Renal cortex interstitium (tissue), 15 donors: ENCODE measurements at places on chromosomes 5 and 9.
A peak's percentile ranks its signal among the peaks of the same experiment; 100 is the strongest.

GRCh38 chr5:87155106-87155505 lies 112.6 kb upstream of the RASA1 start:
- no peak for DNase-seq

- DNase-seq: no peak
Observed at GRCh38 chr9:18143073-18143745, 330.7 kb upstream of the ADAMTSL1 start.

- no peak for DNase-seq
Observed at GRCh38 chr5:97131139-97131710, 11.2 kb downstream of the LIX1 start.

DNA sequence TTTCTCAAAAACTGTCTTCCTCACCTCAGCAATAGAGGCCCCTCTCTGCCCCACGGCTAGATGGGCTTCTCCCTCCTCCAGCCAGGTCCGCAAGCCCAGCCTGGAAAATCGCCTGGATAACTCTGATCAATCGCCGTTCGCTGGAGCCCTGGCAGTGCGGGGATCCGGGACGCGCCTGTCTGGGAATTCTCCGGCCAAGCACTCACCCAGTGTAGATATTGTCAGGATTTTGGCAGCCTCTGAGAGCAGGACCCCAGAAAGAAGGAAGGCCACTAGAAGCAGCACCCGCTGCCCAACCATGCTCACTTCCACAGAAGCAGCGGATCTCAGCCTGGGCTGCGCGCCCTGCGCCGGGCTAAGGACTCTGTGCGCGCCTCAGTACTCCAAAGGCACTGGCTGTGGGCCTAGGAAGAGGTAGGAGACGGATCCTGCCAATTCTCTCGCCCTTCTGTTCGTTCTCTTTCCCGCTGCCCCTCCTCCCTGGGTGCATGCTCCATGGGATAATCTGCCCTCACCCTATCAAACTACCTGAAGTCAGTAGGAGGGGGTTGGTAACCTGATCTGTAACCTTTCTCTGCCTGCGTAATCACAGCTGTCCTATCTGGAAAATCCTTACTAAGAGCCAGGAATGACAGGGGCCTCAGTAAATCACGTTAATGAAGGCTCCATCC lies at the start of gene UGT3A1:
Gene UGT3A1, minus strand, starts transcription at position 450 of the 671 bp plus-strand sequence. Its CDS starts 150 bp downstream, at position 300.
- DNase-seq: peak; percentile 66

DNA sequence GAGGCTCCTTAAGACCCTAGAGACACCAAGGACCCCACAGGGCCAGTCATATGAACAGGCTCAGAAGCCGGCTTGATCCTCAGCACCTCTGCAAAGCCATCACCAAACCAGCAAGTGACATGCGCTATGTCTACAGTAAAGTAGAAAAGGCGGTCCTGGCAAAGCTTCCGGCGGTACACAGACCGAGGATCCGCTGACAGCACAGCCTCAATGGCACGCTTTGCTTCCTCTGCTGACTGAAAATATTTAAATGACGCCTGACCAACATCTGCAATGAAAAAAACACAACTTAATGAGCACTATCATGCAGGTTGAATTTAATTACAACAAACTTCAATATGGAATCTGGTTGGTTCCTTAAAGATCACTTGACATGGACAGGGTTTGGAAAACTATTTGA lies 17.6 kb downstream of the TRMO start:
- DNase-seq: no peak

DNA sequence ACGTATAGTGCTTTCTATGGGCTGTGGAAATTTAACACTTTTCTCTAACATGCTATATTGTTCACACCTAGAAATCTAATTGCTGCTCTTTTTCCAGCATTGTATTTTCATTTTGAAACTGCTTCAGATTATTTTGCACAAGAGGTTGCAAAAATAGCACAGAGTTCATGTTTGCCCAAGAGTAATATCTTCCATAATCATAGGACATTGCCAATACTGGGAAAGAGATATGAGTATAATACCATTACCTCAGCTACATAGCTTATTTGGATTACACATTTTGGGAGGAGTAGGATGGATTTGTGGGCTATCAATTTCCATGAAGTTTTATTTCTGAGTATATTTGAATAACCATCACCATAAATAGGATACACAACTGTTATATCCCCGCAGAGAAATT lies 717.1 kb downstream of the CDH9 start:
- no peak for DNase-seq

- DNase-seq: no peak
Observed at GRCh38 chr5:53900677-53901076, 340.2 kb downstream of the NDUFS4 start.

DNA sequence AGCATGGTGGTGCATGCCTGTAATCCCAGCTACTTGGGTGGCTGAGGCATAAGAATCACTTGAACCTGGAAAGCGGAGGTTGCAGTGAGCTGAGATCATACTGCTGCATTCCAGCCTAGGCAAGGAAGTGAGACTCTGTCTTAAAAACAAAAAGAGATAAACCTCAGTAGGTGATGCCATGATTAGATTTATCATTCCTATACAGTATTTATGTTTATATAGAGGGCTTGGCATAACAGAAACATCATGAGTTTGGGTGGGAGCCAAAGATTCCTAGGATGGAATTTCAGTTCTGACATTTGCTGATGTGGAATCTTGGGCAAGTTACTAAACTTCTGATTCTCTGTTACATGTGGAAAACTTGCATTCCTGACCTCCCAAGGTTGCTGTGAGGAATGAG lies 22.3 kb downstream of the RFK start:
- no peak for DNase-seq

- no peak for DNase-seq
Observed at GRCh38 chr9:101387871-101388506, 3.2 kb upstream of the BAAT start.

- DNase-seq: peak; percentile 70
Observed at GRCh38 chr9:94213511-94214124, 45.5 kb upstream of the ZNF169 start.

GRCh38 chr9:36517131-36517530 lies 55.6 kb upstream of the MELK start:
- DNase-seq: no peak

GRCh38 chr9:127746959-127747569 lies 12.0 kb upstream of the TOR2A start:
- DNase-seq: no peak

- peak; percentile 29 for DNase-seq
Observed at GRCh38 chr5:174189654-174190541, 144.4 kb downstream of the NSG2 start.

- no peak for DNase-seq
Observed at GRCh38 chr5:167918813-167919483, 372.5 kb upstream of the WWC1 start.

DNA sequence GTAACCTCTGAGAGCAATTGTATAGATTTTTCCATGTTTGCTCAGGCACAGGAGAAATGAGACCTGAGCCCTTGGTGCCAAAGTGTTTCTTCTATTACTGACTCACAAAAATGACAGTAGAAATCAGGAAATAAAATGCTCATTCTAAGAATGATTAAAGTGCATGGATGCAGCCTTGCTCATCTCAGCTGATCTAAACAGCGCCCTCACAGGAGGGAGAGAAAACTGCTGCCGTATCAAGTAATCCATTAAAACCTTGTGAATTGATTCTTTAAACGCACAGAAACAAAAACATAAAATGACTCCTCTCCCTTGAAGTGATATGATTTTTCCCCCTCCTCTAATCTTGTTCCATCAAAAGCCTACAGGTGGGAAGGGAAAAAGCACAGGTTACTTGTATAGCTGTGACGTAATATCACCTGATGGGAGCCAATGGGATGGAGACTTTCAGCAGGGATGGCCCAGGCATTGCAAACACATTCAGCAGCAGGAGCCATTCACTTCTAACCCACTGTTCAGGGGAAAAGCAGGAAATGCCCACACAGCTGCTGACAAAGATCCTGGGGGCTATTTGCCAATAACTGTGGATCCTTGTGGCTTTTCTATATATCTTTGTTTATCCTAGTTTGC lies 76.7 kb downstream of the PLCXD3 start:
- DNase-seq: no peak

DNA sequence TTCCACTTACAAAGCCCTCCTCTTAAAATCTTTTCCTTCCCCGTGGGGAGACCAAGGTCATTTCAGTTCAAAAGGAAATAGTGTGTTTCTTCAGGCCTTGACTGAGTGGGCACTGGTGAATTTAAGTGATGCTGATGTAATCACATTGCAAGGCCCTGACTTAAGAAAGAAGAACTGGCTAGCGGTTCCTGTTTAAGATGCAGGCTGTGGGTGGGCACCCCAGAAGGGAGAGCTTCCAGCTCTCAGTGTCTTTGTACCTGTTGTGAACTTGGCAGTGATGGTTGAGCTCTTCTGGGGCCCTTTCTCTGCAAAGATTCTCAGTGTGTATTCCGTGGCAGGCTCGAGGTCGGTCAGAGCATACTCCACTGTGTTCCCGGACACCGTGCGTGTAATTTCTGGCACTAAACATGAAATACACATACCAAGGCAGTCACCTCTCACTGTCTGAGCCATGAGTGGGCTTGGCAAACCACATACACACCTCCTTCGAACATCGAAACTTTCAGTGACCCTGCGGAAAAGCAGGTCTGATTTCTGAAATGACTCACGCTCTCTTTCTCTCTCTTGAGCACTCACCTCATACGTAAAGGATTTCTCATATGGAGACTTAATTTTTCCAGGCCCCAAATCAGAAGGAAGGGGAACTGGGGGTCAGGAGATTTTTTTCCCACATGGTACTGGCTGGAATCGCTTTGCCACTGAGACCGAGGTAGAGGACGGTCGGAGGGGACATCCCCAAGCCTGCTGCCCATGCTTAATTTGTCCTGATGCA lies 81.9 kb downstream of the TNC start:
- no peak for DNase-seq

- no peak for DNase-seq
Observed at GRCh38 chr9:126952205-126952977, 37.8 kb downstream of the RALGPS1 start.

GRCh38 chr9:35716230-35716629 lies 15.8 kb downstream of the TLN1 start:
- DNase-seq: no peak

DNA sequence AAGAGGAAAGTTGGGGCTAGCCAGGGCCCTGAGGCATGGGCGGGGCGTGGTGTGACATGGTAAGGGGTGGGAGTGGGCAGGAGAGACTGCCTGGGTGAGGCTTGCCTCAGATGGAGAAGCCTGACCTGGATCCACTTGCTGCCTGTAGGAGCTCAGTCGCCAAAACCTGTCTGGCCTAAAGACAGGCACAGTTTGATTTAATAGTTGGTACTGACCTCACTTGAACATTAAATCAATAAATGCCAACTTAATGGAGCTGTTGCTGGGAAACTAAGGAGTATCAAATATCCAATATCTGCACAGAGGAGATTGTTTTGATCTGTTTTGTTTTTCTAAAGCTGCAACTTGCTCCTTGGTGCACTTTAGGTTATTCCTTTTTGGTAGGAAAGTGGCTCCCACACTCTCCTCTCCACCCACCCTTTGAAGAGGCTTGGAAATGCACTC lies 86.4 kb downstream of the RCL1 start:
- no peak for DNase-seq
